ENCODE measurements at places on chromosomes 5 and 9.

GRCh38 chr9:129414993-129415941 is 205.6 kb downstream of the C9orf50 start:
- DNase-seq: no peak

GRCh38 chr5:152674403-152674802 is 269.3 kb upstream of the NMUR2 start:
- no peak for DNase-seq

DNA sequence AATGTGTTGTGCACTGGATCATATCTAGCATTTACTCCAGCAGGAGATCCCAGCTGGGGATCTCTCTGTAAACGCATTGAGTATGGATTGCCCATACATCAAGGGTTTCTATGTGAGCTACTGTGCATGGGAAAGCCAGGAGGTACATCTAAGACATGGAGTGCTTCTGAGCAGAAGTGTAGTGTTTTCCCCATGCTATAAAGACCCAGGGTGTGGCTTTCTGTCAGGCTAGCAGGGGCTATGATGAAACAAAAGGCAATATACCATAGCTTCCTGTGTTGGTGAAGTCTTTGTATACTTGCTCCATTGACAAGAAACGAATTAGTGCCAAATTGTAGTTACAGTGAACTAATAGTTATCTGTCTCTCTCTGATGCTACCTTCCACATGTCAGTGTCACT is 329.3 kb upstream of the TLE4 start:
- no peak for DNase-seq

GRCh38 chr9:110307191-110307590 is 30.5 kb downstream of the TXNDC8 start:
- no peak for DNase-seq

DNA sequence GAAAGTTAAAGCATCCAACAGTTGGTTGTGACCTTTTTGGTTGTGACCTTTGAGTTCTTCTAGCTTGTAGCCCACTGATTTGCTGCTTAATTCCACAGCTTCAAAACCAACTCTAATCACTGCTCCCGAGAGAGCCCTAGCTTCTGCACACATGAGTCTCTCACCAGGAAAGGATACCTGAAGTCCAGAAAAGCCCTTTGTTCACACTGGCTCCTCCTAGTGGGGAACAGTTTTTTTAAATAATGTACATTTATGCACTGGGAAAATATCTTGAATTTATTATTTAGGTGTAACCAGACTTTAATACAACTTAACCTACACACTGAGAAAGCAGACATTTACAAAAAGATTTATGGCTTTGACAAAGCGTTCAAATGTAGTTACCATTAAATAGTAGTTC is 120.2 kb upstream of the CCDC152 start:
- DNase-seq: no peak

GRCh38 chr5:83467371-83468035 is 4.0 kb upstream of the VCAN start:
- DNase-seq: no peak

DNA sequence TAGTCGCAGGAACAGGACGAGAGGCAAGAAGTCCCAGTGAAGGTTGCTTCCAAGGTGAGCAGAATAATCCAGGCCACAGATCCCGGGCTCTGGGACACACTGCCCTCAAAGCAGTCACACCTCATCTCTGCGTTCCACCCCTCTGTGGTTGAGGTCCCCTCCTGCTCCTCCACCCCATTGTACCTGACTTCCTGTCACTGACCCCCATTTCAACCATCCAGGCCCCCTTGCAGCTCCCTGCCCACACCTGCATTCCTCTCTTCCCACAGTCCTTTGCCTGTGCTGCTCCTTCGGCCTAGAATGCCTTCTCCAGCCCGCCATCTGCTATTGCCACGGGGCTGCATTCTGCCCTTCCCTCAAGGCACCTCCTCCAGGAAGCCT is 73.5 kb downstream of the PAX5 start:
- DNase-seq: no peak

DNA sequence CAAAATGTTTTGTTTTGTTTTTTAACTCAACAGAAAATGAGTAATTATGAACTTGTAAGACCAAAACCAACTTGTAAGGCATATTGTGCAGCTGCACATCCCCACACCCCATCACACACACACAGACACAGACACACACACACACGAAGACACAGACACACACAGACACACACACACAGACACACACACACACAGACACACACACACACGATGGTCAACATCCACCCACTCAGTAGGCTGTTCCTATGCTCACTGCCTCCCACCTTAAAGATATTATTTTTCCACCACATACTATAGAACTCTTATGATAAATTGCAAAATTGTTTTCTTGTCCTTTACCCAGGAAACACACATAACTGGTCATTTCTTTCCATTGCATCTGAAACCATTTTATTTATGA is 6.2 kb downstream of the SHC3 start:
- DNase-seq: no peak

DNA sequence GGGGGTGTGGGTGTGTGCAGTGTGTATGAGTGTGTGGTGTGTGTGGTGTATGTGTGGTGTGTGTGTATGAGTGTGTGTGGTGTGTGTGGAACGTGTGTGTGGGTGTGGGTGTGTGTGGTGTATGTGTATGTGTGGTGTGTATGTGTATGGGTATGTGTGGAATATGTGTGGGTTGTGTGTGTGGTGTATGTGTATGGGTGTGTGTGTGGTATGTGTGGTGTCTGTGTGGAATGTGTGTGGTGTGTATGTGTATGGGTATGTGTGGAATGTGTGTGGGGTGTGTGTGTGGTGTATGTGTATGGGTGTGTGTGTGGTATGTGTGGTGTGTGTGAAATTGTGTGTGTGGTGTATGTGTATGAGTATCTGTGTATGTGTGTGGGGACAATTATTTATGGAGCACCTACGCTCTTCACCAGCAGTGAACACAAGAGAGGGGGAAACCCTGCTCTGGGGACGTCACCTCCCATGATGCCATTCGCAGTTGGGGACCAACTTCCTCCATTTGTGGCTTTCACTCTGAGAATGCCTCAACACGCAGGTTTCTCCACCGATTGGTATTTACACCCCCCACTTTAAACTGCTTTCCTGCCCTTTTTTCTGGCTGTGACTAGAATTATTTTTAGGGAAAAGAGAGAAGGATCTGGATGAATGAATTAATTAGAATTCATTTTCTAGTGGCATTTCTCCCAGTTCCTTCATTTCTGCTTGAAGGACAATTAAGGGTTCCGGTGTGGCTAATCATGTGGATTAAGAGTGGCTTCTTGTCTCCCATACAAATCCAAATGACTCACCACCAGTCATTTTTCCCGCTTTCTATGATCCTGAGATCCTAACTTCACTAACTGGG is 238.1 kb downstream of the ROR2 start:
- no peak for DNase-seq

- DNase-seq: no peak
These were observed 74.7 kb upstream of the SPIN1 start for GRCh38 chr9:88313364-88314220.

DNA sequence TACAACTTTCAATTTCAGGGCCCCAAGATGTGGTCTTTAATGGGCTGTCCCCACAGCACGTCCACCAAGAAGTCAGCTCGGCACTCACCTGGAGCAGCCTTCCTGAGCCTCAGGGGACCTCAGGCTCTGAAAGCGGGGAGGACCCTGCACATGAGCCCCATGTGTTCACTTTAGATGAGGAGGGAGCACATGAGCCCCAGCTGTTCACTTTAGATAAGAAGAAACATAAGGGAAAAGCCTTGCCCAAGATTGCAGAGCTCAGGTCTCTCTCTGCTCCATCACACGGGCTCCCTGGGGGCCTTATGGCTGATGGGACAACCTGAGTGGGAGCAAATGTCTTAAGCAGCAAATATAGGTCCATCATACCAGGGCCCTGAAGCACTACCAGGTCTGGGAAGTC is 56.4 kb downstream of the NIPSNAP3B start:
- no peak for DNase-seq

DNA sequence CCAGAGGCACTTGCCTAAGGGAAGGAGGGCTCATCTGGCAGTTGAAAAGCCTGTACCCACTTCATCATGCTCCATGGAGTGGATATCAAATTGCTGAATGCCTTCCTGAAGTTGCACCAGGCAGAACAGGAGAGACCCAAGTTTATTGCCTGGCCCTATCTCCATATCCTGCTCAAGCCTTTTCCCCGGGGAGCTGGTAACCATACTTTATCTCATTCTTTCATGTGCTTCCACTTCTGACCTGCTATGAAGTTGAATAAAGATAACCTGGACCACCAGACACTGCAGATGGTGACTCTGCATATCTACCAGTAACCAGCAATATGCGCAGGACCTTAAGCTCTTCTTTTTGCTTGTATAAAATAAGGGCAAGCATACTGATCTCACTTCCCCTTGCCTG is 1397.5 kb upstream of the CDH6 start:
- no peak for DNase-seq

DNA sequence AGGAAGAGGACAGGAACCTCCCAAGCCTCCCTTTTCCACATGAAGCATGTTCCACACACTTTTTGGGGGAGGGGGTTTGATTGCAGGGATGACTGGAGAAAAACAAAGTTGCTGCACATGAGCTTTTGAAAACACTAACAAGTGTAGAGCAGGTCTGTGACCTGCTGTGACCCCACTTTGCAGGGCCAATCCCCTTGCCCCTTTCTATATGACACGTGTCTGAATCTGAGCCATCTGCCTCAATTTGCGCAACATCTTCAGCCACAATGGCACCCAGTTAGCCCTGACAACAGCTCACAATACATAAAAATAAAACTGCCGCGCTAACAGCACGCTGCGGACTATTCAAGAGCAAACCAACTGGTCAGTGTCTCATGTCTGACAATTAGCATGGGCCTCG is 227.8 kb upstream of the TBCA start:
- no peak for DNase-seq

GRCh38 chr9:38130724-38131123 is 61.7 kb upstream of the SHB start:
- DNase-seq: no peak

DNA sequence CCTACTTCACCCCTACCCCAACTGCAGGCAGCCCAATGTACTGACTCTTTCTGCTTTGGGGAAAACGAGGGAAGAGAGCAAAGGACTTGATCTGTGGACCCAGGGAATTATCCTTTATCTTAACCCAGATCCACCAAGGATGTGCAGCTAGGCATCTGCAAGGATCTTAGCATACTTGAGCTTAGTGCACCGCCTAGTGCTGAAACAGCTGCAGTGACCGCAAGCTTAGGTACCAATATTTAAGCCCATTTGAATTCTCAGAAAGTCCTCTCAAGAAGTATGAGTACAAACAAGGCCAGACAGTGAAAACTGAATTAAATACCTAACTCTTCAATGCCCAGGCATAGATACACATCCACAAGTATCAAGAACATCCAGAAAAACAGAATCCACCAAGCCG is 576.7 kb upstream of the ADAMTS16 start:
- DNase-seq: no peak

DNA sequence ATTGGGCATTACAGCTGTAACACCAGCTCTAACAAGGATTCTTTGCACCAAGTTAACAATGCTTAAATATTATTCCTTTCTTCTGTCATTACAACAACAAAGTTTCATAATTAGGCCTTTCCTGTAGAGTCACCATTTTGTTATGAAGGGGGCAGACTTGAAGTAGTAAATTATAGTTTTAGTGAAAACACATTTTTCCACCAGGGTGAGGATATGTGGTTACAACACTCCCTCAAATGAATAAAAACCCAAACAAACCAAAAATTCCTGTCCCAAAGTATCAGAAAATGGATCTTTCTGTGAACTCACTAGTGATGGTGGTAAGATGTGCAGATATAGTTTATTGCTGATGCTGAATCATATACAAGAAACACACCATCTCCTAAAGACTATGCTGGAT is 250.5 kb upstream of the TUT7 start:
- DNase-seq: no peak

- DNase-seq: no peak
These were observed 55.0 kb downstream of the TNPO1 start for GRCh38 chr5:72871366-72872024.

- DNase-seq: no peak
These were observed 33.3 kb downstream of the GAPT start for GRCh38 chr5:58524571-58524970.

DNA sequence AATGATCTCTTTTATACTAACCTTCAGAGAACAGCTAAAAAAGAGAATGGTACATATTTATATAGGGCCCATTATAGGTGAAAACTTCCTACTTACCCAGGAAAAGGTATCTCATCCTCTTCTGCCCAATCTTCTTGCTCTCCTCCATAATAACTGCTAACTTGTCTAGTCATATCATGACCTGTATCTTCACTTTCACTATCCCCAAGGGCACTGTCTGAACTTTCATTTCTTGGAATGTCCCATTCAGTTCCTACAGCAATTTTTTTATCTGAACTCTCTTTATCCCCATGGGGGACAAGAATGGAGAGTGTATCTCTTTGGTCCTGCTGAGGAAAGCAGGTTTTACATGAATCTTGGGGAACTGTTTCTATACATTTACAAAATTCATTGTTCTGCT is 36.4 kb upstream of the RAPGEF6 start:
- DNase-seq: no peak

DNA sequence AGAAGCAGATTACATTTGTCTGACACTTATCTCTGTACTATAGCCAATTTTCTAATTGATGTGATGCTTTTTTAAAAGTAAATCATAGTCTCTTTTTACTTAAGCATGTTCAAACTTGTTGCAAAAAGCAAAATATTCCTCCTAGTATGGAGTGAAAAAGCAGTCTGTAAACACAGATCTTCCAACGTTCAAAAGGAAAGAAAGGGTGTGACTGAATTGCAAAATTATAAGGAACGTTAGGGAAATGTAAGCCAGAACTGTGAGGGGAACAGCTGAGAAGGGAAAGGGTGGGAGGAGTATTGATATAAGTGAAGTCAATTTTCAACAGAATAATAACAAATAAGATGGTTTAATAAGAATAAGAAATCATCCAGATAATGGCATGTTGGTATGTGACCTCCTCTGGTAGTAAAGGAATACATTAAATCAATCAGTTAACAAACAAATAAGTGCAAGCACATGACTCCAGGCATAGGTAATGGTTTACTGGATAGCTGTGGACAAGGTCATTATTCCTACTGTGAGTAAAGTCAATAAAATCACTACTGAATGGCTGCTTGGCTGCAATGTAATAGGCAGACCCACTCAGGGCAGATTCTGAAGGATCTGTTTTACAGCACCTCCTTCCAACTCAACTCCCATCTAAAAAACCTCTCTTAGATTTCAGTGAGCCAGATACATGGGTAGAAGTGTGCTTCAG is 239.1 kb upstream of the NMUR2 start:
- no peak for DNase-seq

GRCh38 chr5:179195561-179196404 is 135.6 kb downstream of the ZNF354C start:
- no peak for DNase-seq

GRCh38 chr5:14591548-14591947 is 10.0 kb downstream of the OTULINL start:
- no peak for DNase-seq

- DNase-seq: no peak
These were observed 58.8 kb downstream of the KDM4C start for GRCh38 chr9:6816581-6816980.

- peak; percentile 64 for DNase-seq
These were observed 111.6 kb downstream of the ARHGAP26 start for GRCh38 chr5:142881784-142882126.

- DNase-seq: no peak
These were observed 11.9 kb upstream of the NHP2 start for GRCh38 chr5:178165581-178165980.

All from DMS79 treated with DMSO at 0.1 percent for 48 hours (cell line).